C1 segment of cervical spinal cord (tissue), 14 donors: ENCODE measurements at places on chromosomes 3 and 15.

- no peak for DNase-seq
These were observed 119.5 kb upstream of the EIF1B start for GRCh38 chr3:40190056-40190455.

DNA sequence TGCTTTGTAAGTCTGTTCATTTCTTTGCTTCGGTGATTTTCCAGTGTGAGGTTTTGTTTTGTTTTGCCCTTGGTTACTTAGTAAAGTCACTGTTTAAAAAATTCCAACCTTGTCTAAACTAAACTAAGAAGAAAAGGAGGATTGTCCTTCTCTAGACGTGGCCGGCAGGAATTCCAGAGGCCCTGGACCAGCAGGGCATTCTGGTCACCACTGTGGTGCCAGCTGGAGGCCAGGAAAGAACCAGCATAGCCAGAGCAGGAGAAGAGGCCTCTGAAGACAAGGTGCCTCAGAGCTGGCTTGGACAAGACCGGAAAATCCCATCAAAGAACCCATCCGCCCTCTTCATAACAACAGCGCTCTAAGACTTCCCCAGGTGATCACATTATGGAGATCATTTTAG lies 8.2 kb downstream of the PLOD2 start:
- no peak for DNase-seq

DNA sequence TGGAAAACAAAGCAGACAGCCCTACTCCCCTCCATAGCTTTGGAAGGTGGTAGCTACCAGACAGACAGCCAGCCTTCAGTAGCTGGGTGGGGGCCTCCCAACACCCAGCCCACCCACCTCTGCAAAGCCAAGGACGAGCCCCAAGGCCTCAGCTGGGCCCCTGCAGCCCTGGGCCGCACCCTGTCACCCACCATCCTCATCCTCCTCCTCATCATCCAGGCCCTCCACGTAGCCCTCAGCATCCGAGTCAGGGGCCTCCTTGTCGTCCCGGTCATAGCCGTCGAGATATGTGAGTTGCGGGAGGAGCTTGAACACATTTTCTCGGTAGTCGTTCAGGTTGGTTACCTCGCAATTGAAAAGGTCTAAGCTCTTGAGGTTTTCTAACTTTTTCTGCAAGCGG lies 36.5 kb downstream of the ANP32A start:
- no peak for DNase-seq

DNA sequence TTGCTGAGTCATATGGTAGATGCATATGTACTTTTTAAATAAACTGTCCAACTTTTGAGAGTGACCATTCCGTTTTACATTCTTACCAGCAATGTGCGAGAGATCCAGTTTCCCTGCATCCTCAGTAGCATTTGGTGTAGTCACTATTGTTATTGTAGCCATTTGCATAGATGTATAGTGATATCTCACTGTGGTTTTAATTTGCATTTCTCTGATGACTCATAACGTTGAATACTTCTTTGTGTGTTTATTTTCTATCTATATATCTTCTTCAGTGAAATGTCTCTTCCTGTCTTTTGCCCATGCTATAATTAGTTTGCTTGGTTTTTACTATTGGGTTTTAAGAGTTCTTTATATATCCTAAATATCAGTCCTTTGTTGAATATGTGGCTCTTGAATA lies 255.7 kb upstream of the GRM7 start:
- DNase-seq, result no peak

GRCh38 chr3:194422188-194422587 lies 23.1 kb upstream of the GP5 start:
- DNase-seq, result no peak

GRCh38 chr3:15330031-15330596 lies 2.3 kb downstream of the SH3BP5 start:
- DNase-seq, result no peak

- DNase-seq, result no peak
These were observed 29.7 kb upstream of the OR4F6 start for GRCh38 chr15:101773496-101774100.

DNA sequence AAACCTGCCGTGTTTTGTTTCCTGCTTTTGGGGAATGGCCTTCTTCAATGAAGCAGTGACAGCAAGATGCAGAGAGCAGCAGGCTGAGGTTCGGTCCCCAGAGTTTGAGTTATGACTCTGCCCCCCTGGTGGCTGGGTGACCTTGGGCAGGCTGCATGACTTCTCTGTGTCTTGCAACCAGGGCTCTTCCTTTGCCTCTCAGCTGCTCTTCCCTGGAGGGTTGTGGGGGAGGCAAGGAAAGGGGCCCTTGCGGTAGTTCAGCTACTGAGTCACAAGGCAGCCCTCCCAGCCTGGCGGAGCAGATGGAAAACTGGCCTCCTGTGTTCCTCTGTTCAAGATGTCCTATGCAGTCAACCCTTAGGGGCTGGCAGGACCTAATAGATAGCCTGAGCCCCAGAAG lies 17.1 kb downstream of the CTXND1 start:
- no peak for DNase-seq

- DNase-seq, result no peak
These were observed 26.7 kb downstream of the PIAS1 start for GRCh38 chr15:68080783-68081182.

GRCh38 chr3:48092270-48092669 lies 76.1 kb upstream of the MAP4 start:
- no peak for DNase-seq

GRCh38 chr3:41182504-41183059 lies 16.7 kb upstream of the CTNNB1 start:
- DNase-seq, result no peak

DNA sequence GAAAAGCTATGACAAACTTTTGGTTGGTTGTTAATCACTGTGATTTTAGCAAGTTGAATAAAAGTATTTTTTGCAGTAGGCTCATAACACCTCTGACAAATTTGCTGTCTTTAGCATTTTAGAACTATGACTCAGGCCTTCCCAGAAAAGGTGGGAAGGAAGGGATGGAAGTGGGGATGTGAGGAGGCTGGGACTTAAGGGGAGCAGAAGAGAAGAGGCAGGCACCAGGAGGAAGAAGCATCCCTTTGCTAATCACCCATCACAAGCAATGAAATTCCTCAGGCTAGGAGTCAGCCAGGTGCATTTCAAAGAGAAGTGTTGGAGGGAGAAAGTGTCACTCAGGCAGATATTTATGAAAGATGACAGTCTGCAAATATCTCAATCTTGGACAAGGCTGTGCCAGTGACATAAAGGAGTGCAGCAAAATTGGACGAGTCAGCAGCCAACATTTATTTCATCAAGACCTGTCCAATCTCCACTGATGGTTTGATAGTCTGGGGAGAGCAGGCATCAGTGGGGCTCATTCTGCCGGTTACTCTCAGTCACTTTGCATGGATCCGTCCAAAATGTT lies 337.3 kb upstream of the ARRDC4 start:
- no peak for DNase-seq

DNA sequence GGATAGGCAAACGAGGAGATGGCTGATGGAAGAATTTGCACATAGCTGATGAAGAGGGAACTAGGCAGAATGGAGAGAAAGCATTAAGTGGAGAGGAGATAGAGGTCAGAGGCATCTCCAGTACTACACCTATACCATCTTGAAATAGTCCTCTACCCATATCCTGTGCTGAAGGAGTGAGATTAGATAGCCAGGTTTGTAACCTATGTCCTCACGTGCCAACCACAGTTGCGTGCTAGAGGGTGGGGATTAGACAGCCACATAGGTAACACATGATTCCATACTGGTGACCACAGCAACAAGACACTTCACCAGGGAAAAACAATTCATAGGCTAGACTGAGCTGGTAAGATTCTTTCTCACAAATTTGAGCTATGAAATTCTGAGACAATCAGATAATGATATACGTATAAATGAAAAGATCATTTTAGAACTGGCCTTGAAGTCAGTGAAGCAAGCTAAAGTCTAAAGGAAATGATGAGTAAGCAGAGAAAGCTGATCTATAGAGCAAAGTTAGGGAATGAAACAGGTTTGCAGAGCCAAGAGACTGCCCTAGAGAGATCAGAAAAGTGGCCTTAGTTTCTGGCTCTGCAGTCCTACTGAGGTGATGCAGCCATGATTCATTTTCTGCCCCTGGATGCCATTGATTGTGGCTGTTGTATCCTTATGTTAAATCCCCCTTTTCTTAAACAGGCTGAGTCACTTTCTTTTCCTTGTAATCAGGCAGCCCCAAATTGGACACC lies 17.7 kb downstream of the MYNN start:
- no peak for DNase-seq

GRCh38 chr3:31253782-31254181 lies 278.9 kb upstream of the STT3B start:
- no peak for DNase-seq

DNA sequence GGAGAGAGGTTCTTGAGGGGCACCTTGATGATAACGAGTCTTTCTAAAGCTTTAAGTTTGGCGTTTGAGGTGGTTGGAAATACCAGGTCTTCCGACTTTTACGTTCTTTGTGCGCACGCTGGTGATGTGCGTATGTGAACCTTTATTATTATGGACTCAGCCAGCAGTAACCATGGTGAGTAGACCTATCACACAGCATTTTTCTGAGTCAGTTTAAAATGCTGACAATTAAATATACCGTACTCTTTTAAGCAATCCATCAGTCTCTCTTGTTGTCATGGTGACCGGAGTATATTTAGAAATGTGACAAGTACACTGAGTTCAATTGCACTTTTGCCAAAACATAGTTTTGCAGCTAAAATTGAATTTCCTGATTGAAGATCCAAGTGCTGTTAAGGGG lies 172.2 kb downstream of the LPP start:
- DNase-seq, result no peak

DNA sequence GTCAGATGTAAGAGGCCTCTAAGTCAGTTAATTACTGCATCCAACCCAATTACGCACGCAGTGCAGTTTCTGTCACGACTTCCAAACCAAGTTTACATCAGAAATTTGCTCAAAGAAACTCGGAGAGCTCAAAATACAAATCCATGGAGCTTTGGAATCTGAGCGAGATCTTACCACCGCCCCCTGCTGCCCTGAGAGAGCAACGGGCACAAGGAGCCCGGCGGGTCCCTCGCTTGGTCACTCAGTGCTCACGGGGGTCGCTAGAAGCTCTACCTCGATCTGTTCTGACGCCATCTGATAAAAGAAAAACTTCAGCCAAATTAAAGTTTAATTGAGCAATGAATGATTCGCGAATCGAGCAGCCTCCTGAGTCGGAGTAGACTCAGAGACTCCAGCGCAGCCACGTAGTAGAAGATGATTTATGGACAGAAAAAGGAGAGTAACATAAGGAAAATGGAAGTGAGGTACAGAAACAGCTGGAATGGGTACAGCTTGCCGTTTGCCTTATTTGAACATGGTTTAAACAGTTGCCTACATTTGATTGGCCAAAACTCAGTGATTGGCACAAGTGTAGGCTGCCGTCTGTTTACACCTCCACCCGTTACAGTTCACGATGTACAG lies 232.7 kb upstream of the ATP10A start:
- DNase-seq, result no peak

DNA sequence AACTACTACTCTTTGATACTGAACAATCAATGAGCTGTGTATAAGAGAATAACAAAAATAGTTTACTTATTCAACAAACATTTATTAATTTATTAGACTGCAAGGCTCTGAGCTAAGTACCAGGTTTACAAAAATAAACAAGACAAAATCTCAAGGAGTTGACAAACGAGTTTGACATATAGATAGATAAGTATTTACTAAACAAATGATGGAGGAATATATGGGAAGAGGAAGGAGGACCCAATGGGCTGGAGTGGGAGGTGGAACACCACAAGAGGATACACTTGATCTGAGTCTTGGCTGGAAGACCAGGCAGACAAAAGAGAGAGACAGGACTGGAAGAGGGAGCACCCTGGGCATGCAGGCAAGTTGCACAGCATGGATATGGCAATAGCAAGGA lies 47.5 kb upstream of the FSIP1 start:
- no peak for DNase-seq
